Brain microvascular endothelial cell (primary cell): ENCODE measurements at places on chromosomes 2 and 18.

- DNase-seq, result no peak
Observed at GRCh38 chr2:238237431-238238135, 2.3 kb downstream of the HES6 start.

DNA sequence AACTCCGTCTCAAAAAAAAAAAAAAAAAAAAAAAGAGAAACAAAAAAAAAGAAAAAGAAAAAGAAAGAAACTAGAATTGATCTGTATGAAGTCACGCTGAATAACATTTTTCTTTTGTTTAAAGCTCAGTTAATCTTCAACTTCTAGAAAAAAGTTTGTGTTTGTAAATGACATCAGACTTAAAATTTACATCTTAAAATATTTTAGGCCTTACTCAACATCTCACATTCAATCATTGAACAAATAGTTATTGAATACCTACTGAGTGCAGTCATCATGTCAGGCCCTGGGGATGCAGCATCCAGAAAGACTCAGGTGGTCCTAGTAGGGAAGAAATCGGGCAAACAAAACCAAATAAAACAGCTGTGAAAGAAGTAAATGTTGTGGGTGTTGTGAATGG lies 292.3 kb upstream of the FANCL start:
- no peak for DNase-seq

DNA sequence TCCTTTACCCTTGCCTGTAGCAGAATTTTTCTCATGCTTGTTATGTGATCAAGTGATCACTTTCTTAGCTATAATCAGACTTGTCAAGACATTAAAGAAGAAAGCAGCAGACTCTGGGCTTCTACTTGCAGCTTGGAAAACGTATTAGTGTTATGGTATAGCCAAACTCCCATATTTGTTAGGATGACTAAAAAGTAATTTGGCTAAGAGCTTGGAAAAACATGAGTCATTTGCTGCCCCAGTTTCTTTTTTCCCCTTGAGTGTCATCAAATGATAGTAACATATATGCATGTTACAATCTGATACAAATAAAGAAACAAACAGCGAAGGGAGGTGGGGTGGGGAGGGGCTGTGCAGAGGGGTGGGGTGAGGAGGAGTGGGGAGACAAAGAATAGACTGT lies 155.5 kb downstream of the IKZF2 start:
- DNase-seq, result peak; percentile 31

GRCh38 chr2:36655453-36655852 lies 41.1 kb upstream of the VIT start:
- DNase-seq, result peak; percentile 39

DNA sequence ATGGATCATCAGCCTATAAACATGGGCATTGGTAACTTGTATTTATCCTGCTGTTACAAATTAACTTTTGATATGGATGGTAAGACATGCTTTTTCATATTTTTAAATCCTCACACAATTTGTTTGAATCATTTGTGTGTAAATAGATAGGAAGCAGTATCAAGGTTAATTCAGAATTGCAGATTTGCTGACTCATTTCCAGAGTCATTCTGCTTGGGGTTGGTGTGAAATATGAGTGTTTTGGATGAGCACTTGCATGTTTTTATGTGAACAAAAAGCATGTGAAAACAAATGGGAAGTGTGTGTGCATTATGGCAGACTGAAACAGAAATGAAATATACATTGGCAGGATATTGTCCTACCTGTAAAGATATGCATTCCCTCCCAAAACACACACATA lies 11.8 kb downstream of the CCDC85A start:
- DNase-seq, result no peak

GRCh38 chr2:85428343-85428881 lies 9.9 kb downstream of the SH2D6 start:
- no peak for DNase-seq

- DNase-seq, result no peak
Observed at GRCh38 chr2:187855689-187856088, 301.5 kb upstream of the TFPI start.

- peak; percentile 62 for DNase-seq
Observed at GRCh38 chr2:169141713-169142352, 72.5 kb downstream of the DHRS9 start.

GRCh38 chr2:181810823-181811695 lies 80.5 kb upstream of the ITPRID2 start:
- peak; percentile 95 for DNase-seq

DNA sequence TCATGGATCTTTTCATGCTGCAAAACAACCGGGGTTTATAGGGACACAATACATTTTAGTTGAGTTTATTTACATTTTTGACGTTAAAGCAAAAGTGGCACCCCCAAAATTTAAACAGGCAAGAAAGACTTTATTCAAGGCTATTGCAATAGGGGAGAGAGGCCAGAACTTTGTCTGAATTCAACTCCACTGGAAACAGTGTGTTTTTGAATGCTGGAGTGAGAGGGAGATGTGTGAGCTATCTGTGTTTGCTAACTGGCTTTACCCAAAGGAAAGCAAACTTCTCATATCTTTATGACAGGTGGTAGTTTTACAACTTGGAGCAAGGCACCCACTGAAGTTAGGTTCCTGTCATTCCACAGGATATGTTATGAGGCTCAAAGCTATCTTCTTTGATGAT lies 207.4 kb downstream of the AGPS start:
- no peak for DNase-seq

DNA sequence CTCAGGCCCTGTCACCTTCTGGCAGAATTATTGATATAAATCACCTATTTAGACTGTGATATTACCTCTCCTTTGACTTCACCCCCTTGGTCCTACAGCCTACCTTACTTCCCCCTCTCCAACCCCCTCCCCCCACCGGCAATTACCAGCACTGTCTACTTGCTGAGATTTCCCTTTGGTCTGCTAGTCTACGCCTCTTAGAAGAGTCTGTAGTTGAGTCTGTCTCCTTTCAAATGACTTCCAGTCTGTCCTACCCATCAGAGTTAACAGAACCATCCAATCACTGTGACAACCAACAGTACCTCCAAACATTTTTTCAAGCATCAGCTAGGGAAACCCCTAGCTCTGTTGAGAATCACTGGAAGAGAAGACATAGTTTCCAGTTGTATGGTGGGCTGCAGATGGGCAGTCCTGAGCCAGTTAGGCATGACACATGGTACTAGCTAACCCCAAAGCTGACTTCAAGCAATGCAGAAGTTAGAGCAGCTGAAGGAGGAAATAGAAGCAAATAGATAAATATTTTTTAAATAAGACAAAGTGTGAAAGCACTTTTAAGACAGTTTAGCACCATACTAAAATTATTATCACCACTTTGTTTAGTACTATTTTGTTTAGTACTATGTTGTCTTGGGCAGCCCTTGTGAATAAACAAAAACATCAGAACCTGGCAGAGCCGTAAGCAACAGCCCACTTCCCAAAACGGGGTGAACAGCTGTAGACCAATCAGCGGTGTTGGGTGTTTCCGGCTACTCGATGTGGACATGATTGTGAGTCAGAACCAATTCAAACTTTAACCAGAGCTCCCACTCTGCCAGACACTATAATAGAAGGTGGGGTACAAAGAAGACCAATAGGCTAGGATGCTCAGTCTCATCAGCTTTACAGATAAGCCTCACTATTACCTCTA lies 2.7 kb upstream of the ASNSD1 start:
- no peak for DNase-seq

GRCh38 chr2:15226661-15227060 lies 334.5 kb downstream of the NBAS start:
- DNase-seq, result no peak

GRCh38 chr2:776487-776886 lies 99.3 kb upstream of the TMEM18 start:
- no peak for DNase-seq

GRCh38 chr2:223744580-223744979 lies 92.8 kb downstream of the AP1S3 start:
- peak; percentile 95 for DNase-seq

DNA sequence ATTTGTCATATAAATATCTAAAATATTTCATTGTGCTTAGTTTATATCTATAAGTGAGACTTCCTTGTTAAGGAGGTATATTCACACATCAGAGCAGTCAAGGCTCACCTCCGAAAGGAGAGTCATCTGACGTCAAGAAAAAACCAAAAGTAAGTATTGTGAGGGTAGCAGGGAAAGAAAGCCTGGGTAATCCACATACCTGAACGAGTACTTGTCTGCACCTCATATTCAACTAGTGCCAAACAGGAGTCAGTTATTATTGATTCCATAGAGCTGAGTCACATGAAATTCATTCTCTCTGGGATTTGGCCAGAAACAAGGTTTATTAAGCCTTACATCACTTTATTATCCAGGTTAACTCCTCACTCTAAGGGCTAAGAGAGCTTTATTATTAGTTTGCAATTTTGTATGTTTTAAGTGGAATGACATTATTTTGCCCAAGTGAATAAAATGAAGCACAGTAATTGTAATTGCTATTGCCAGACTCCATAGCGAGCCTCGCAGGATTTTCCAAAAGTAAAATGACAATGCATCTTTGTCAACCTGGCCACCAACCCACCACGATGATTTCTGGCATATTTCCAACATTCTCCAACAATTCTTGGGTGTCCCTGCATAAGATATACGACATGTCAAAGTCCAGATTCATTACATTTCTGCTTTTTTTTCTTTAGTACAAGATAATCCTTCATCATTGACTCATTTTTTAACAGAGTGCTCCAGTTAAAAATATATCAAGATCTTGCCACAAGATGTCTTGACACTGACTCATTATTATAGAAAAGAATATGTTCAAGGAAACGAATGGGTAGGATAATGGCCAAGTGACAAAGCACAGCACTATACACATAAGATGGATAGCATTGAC lies 1210.4 kb upstream of the ACVR2A start:
- peak; percentile 53 for DNase-seq

DNA sequence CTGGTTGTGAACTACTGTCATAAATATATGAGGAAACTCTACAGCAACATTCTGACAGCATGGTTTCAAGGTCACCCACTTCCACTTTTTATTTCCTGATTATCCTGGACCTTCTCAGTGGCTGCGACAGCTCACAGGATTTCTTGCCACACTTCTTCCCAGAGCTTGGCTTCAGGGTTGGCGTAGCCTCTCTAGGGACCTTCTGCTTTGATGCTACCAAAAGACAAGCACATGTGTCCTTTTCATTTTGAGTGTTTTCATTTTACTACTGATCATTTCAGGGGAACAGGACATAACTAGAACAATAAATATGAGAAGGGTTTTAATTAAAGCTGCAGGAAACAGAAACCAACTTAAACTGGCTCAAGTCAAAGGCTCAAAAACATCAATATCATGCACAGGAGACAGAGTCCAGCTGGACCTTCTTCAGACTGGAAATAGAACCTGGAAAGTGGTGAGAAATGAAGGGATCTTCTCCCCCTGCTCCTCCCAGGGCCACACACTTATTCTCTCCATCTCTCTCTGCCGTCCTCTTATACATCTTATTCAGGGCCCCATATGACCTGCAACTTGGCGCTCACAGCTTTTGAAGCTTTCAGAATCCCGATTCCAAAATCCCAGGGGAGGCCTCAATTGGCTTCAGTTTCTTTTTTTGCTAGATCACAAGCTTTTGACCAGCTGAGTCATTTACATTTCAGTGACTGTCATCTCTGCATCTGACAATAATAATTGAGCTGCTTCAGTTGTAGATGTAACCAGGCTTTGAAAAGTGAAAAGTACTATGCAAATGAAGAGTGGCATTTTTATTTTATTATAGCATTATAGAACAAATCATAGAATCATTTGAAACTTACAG lies 9.7 kb downstream of the VIT start:
- no peak for DNase-seq

- peak; percentile 67 for DNase-seq
Observed at GRCh38 chr2:28209261-28209691, 183.4 kb upstream of the FOSL2 start.

- DNase-seq, result peak; percentile 48
Observed at GRCh38 chr2:55014962-55015939, 35.0 kb downstream of the RTN4 start.

DNA sequence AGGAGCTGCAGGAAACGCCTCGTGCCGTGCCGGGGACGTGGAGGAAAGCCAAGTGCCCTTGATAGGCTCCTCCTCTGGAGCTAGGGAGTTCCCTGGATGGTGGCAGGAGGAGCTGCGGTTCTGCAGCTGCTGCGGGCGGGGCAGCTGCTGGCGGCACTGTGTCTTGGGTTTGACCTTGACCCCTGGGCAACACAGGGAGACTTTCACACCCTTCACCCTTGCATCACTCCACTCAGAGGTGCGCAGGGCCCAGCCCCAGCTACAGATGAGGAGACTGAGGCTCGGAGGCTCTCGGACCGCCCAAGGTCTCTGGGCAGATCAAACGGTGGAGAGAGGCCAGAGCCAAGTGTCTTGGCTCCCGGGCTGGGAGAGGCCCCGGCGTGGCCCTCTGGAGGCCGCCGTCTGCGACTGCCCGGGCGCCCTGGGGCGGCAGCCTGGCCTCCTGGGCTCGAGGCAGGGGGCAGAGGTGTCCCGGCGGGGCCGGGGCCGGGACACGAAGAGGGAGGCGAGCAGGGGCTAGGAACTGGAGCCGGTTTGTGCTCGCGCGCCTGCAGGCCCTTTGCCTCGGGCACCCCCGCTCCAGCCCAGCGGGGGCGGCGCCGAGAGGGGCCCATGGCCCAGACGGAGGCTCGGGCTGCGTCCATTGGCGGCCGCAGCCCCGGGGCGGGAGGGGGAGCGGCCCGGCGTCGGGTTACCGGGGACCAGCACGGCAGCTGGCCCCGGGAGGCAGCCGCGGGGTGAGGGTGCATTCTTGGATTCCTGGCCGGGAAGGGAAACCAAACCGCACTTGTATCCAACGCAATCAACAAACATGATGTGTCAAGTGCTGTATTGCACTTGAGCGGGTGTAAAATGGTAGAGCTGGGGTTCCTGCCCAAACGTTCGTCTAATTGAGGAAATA lies 129.6 kb upstream of the SLC1A4 start:
- peak; percentile 72 for DNase-seq

- DNase-seq, result no peak
Observed at GRCh38 chr2:217360781-217361482, 501.1 kb upstream of the TNP1 start.

GRCh38 chr18:41870817-41871216 lies 84.2 kb upstream of the PIK3C3 start:
- peak; percentile 11 for DNase-seq

DNA sequence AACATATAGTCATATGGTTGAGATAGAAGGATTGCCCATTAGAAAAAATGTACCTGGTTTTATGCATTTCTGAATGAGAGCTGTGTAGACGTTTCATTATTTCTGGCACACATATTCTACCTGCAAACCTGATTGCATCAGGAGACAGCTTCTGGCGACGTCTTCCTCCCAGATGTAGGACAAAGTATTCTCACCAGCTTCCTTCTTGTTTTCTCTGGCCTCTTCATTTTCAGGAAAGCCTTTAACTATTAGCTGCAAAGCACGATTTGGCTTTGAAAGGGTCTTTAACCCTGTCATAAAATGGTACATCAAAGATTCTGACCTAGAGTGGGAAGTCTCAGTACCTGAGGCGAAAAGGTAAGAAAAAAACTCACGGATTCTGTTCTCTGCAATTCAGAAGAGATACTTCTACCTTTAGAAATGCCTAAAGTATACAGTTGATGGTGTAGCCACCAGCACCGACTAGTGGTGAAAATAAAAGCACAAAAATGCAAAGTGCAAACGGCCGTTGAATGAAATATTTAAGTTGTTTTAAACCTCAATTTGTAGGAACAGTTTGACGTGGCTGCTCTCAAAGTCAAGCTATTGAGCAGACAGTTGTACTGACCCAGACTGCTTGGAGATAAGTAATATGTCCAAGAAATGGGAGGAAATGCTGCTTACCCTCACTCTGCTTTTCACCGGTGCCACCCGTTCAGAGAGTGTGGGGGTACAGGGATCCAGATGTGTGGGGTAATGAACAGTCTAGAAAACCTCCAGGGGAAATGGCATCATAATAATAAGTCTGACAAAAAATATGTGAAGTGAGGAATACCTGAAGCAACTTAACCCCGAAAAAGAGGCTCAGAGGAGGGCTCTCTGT lies 20.2 kb downstream of the IL18RAP start:
- DNase-seq, result peak; percentile 53

GRCh38 chr2:69238449-69239031 lies 148.5 kb downstream of the GFPT1 start:
- no peak for DNase-seq
